ENCODE measurements at places on chromosomes 2 and 18.

- no peak for DNase-seq
These were observed 160.5 kb upstream of the RND3 start for GRCh38 chr2:150647943-150648342.

- DNase-seq: no peak
These were observed 10.4 kb upstream of the NAPG start for GRCh38 chr18:10515456-10515855.

DNA sequence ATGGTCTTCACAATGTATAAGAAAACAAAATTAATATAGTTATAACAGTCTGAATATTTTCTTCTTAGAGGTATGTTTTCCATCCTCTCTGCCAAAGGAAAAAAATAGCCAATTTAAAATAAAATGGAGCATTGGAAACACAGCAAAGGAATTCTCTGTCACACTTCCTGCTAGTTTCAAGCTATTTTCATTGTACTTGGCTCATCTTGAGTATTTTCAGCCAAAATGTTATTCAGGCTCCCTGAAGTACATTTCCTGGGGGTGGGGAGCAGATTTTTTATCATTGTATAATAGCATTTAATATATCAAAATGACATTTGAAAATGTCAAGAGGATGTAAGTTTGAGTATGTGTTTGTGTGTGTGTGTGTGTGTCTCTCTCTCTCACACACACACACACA lies 463.6 kb upstream of the REG3G start:
- DNase-seq: no peak

GRCh38 chr18:63758615-63759240 lies 16.5 kb upstream of the SERPINB7 start:
- no peak for DNase-seq

- DNase-seq: peak; percentile 70
These were observed 1.3 kb downstream of the PKP4 start for GRCh38 chr2:158457826-158458616.

- peak; percentile 74 for DNase-seq
These were observed 54.9 kb upstream of the MAP2 start for GRCh38 chr2:209368914-209369313.

DNA sequence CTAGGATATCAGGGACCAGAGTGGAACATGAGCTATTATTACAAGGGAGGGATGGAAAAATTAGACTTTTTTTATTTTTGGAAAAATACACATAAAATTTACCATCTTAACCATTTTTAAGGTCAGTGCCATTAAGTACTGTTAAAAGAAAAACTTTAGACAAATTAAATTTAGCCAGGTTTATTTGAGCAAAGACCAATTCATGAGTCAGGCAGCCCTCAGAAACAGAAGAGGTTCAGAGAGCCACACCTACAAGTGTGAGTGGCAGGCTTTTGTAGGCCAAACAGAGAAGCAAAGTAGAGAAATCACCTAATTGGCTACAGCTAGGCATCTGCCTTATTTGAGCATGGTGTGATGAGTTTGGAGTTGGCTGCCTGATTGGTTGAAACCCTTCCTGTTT lies 301.3 kb upstream of the RAB12 start:
- DNase-seq: no peak

GRCh38 chr2:204691911-204692510 lies 146.7 kb downstream of the PARD3B start:
- DNase-seq: peak; percentile 80

- DNase-seq: no peak
These were observed 172.0 kb downstream of the MC4R start for GRCh38 chr18:60200558-60200957.

- DNase-seq: no peak
These were observed 10.8 kb upstream of the TAF4B start for GRCh38 chr18:26215247-26215970.

DNA sequence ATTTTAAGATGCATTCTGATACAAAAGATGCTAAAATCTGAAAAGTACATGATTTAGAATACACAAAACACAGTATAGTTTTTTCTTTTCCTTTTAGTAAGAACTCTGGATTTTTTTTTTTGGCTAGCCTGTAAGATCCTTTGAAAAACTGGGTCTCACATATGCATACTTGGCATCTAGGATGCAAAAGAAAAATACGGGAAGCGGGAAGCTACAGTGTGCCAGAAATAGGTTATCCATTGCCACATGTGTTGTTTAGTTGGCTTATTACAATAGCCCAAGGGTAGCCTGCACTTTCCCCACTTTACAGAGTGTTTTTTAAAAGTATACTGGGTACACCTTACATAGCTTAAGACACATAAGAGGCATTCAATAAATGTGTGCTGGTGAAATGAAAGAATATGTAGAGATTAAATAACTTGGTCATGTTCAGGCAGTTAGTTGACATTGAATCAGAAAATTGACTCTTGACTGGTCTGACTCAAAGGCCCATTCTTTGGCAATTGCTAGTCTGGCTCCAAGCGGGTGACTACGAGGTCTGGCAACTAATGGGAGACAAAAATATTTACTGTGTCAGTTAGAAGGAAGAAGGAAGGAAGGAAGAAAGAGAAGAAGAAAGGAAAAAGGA lies 286.8 kb upstream of the TRIB2 start:
- DNase-seq: peak; percentile 86

- DNase-seq: no peak
These were observed 53.8 kb downstream of the MARCHF4 start for GRCh38 chr2:216318521-216318874.

GRCh38 chr2:69082430-69082997 lies 69.5 kb downstream of the ANTXR1 start:
- DNase-seq: peak; percentile 69

DNA sequence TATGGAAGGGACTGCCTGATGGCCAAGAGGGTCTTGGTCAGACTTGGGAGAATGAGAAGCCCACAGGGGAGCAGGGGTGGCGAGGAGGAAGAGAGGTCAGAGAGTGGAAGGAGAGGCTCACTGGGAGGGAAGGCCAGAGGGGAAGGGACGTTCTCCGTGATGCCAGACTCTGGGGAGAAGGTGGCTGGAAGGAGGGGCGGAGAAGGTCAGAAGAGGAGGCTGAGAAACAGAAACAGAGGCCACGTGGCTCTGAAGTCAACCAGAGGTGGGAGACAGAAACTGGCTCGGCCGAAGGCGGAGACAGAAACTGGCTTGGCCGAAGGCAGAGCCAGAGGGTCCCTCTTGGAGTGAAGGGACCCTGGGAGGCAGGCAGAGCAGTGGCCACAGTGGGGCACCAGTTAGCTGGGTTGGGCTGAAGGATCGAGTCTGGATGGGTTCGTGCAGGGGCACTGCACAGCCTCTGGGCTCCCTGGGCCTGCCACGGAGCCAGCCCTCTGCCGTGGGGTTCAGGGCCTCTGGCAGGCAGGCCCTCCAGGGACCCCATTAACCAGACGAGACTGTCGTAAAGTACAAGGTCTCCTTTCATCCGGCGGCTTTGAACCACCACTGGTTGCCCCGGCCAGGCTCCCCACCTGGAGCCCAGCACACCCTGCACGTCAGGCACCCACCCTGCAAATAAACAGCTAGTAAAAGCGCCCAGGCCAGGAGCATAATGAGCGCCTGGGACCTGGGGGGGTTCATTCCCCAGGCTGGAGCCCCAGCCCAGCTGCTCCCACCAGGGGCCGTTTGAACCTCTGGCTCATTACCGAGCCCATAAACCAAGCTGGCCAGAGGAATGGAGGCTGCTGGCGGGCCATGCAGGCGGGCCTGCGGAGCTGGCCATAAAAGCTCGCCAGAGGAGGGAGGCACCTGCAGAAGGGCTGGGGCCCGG lies 218.8 kb downstream of the DYSF start:
- no peak for DNase-seq

GRCh38 chr2:187924293-187924692 lies 367.4 kb upstream of the GULP1 start:
- DNase-seq: no peak

- DNase-seq: no peak
These were observed 83.0 kb downstream of the UBR3 start for GRCh38 chr2:169910109-169910799.

DNA sequence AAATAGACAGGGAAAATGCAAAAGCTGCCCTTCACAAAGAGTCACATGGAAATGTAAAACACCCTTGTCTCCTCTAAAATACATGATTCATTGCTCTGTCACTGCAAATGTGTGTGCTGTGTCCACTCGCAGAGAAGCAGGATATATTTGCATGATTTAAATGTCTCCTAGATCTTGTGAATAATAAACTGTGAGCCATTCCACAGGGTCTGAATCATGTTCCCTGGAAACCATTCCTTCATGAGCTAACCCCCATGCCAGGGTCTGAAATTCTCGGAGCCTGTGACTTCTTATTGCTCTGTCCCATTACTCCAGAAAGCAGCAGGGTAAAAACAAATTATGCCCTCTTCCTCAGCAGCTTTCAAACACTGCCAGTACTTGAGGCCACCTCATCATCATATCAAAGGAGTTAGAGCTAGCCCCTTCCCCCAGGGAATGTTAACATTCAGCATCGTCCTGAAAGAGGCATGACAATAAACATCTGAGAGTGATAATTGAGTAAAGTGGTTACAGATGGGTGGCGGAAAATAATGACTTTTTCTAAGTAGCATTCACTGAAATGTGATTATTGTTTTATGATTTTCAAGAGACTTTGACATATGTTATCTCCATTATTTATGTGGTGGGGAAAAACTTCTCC lies 11.7 kb upstream of the CNGA3 start:
- DNase-seq: peak; percentile 97

- DNase-seq: no peak
These were observed 26.9 kb upstream of the SLC35F6 start for GRCh38 chr2:26737221-26737620.

- no peak for DNase-seq
These were observed 60.6 kb upstream of the CUL3 start for GRCh38 chr2:224645722-224646121.

DNA sequence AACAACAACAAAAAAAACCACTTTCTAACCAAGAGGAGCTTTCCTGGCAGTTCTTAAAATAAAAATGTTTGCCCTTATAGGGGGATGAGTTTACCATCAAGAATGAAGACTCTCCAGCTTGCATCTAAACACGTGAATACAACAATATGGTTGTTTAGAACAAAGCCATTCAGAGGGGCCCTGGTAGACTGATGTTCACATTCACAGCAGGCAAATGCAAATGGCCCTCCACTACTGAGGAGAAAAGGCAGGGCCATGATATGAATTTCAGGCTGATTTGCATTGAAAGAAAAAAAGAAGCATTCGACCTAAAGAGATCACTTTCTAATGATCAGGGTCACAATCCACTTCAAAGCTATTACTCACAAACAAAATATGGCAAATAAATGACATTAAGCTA lies 65.3 kb upstream of the OTOS start:
- DNase-seq: no peak

DNA sequence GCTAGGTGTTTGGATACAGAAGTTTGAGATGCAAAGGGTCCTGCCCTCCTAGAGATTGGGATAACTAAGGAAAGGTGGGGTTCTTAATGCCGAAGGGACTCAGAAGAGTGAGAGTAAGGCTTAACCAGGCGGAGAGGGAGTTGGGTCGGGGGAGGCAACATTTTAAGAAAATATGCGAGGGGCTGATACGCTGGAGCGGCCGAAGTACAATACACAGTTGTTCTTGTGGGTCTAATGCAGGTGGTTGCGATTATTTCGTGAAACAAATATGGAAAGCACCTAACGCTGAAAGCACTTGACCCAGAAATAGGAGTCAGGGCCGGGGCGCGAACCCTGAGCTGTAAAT lies 344 bp upstream of the MRPL33 start:
- no peak for DNase-seq

- peak; percentile 77 for DNase-seq
These were observed 8.1 kb downstream of the FBXO48 start for GRCh38 chr2:68458981-68459380.

DNA sequence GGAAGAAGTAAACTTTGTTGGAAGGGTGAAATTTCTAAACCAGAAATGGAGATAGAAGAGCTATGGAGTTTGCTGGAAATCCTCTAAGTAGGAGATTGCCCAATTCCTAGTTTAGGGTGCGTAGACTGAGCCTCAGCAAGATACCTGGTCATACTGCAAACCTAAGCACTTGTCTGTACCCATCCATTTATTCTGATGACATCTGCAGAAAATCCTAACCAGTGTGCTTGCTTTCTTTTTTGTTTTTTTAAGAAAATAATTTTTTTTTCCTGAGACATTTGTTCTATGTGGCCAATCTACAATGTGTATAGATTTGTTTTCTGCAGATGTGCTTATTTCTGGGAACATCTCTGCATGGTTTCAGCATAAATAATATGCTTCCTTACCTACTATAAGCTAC lies 144.7 kb downstream of the LYPD6B start:
- no peak for DNase-seq

DNA sequence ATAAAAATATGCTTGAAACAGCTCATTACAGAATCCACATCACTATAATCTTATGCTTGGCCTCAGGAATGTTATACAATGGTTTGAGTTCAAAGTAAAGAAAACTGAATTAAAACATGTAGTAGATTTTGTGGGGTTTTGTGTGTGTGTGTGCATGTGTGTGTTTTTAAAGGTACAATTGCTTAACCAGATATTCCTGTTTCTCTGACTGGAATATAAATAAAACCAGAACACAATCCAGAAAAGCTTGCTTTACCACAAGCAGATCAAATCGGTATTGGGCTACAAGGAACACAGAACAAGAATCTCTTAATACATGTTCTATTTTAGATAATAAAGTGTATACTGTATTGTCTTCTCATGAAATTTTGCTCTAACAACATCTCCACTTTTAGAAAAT lies 110.0 kb downstream of the TMEM247 start:
- no peak for DNase-seq

DNA sequence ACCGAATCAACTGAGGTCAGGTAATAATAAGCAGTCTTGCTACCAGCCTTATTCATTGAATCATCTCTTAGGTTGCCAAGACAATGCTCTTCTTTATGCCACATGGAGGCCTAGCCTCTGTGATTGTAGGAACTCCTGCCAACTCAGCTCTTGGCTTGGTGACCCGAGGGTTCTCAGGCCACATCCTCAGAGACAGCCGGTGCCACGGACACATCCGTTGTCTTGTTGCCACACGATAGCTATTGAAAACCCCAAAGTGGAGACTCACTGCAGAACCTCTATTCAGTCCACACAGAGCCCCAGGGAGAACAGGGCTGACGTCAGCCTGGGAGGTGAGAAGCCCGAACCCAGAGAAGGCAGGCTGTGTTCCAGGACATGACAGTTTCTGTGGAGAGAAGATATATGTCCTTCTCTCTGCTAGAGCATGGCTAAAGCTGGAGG lies 53.5 kb upstream of the TGFA start:
- no peak for DNase-seq

DNA sequence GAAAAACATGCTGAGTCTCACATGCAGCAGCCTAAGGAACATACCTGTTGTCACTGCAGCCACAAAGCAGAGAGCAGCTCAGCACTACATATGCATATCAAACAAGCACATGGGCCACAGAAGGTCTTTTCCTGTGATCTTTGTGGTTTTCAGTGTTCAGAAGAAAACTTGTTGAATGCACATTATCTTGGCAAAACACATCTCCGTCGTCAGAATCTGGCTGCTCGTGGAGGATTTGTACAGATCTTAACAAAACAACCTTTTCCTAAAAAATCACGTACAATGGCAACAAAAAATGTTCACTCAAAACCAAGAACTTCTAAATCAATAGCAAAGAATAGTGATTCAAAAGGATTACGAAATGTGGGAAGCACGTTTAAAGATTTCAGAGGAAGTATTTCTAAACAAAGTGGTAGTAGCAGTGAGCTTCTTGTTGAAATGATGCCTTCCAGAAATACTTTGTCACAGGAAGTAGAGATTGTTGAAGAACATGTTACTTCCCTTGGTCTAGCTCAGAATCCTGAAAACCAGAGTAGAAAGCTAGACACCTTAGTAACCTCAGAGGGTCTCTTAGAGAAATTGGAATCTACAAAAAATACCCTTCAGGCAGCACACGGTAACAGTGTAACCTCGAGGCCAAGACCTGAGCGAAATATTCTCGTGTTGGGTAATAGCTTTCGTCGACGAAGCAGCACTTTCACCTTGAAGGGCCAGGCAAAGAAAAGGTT lies 34.1 kb downstream of the ZNF407 start:
- peak; percentile 24 for DNase-seq

GRCh38 chr2:42142547-42143184 lies 26.5 kb upstream of the EML4 start:
- DNase-seq: no peak

All from fibroblast of skin of back (primary cell).